Frontal cortex (tissue), 4 donors: ENCODE measurements at places on chromosomes 6 and 20.

DNA sequence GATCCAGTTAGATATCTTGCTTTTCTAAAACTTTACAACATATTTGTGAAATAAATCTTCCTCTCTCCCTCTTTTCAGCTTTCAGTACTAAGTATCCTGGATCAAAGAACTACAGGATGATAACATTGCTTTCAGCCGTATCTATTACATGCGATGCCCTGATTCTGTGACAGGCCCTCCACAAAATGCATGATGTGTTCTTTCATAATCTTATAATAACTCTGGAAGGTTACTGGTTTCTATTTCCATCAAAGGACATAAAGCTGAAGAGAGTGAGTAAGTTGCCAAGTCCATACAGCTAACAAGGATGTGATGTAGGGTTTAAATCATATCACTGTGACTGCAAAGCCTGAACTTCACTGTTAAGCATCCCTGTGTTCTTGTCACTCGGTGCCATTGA lies 62.9 kb upstream of the ADGRG6 start:
- no peak for DNase-seq

DNA sequence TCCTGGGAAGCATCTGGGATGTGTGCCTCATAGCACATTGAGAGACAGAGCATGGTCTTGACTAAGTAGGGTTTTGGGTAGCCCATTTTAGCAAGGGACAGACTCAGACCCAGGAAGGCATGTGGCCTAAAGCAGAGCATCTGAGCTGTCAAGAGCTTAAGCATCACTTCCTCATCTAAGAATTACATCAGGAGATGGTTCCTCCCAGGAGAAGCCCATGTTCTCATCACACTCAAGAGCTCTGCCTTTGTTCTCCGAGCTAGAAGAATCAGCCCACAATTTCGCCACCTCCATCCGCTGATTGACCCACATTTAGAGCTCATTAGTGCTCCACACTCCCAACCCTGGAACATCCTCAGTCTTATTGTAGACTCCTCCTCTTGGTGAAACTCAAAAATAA lies 68.3 kb downstream of the NPEPL1 start:
- DNase-seq, result no peak

DNA sequence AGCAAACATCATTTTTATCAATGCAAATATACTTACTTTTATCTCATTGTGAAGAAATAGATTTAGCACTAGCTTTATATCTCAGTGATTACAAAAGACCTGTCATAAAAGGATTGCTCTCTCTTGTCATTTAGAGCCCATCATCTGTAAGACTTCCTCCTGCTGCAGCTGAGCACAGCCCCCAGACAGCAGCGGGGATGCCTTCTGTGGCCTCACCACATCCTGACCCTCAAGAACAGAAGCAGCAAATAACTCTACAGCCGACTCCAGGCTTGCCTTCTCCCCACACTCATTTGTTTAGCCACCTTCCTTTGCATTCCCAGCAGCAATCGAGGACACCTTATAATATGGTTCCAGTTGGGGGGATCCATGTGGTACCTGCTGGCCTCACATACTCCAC lies 127.0 kb upstream of the EDN1 start:
- DNase-seq, result no peak

GRCh38 chr6:1379788-1380147 lies 9.6 kb upstream of the FOXF2 start:
- DNase-seq, result no peak

DNA sequence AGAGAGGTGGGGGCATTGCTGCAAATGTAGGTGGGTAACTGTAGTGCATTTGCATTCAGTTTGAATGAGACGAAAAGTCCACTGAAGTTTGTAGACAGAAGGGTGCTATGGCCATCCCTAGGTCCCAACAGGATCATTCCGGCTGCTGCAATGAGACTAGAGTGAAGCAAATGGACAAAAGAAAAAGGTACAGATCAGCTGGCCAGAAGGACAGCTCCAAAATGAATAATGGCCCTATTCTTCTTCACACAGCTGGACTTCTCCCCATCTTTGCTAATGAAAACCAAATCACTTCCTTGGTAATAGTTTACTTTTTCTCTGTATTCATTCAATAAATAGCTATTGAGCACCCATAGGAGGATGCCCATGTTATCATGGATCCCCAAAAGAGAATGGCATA lies 56.4 kb upstream of the TPD52L1 start:
- no peak for DNase-seq

GRCh38 chr20:2742431-2742830 lies 49.9 kb downstream of the EBF4 start:
- DNase-seq, result no peak

- peak; percentile 6 for DNase-seq
Measured at GRCh38 chr6:90375681-90376439, 79.2 kb upstream of the BACH2 start.

GRCh38 chr6:54173089-54173488 lies 61.8 kb downstream of the MLIP start:
- no peak for DNase-seq

- DNase-seq, result no peak
Measured at GRCh38 chr20:63055575-63056235, 48.9 kb upstream of the BHLHE23 start.

DNA sequence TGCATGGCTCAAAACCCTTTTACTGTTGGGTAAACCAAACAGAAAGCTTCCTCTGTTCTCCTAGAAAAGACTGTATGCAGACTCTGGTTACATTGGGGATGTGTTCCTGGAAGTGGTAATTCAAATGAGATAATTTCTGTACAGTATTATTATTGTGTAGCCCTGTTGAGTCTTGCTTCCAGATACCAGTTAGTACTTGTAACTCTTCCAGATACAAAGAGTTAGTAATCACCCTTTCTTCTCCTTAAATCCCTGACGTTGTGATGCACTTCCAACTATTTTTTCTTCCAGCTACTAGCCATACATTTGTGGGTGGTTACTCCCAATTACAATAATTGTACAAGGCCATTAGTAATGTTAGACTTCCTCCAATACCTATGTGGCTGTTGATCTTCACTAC lies 42.3 kb upstream of the GRIK2 start:
- DNase-seq, result no peak

DNA sequence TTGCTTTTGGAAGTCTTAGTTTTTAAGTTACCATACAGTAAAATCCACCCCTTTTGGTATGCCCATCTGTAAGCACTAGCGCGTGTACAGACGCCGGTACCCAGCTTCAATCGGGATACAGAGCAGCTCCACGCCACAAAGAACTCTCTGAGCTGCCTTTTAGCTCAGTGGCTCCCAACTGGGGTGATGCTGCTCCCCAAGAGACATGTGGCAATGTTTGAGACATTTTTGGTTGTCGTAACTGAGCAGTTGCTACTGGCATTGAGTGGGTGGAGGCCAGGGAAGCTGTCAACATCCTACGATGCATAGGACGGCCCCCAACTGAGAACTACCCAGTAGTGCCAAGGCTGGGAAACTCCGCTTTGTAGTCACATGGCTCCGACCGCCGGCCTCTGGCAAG lies 73.3 kb downstream of the BMP7 start:
- no peak for DNase-seq

GRCh38 chr20:19992996-19993908 lies 23.9 kb upstream of the NAA20 start:
- no peak for DNase-seq
